ENCODE measurements at places on chromosomes 11 and 22.

DNA sequence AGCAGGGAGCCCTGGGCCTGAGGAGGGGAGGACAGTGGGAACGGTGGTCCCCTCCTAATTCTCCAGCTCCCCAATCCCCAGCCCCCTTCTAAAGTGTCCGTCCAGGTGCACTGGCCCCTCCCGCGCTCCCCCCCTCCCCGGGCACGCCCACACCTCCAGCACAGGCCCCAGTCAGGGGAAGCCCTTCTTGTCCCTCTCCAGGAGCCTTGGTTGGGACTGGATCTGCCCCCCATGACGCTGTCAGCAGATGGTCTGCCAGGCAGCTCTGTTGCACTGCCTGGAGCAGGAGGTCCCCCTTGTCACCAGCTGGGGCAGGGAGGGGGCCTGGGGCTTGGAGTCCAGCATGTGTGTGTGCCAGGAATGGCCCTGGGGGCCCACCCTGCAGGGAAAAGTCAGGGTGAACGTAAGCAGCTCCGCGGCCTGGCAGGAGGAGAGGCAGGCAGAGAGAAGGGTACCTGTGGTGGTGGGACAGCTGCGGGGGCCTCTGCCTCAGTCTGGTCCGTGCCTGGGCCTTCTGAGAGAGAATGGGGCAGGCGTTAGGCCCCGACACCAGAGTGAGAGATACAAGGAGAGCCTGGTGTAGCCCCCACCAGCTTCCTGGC lies 1.6 kb downstream of the IRF7 start:
- DNase-seq = no peak

GRCh38 chr11:83004746-83005556 lies 66.7 kb downstream of the RAB30 start:
- no peak for DNase-seq

DNA sequence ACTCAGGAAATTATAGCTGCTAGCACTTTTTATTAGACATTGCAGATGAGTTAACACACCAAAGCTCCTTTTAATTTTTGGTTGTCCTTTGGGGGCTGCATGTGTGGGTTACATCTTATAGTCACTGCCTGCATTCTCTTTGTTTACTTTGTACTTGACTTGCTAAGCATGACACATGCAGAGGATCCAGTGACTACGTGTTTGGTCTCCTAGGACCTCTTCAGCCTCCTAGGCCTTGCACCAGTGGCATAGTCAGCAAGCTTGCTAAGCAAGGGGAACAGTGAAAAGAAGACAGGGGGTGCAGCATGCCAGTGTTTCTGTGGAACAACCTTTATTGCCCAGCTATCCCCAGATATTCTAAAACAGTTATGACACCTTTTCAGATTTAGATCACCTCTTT lies 108.2 kb downstream of the PAX6 start:
- DNase-seq = no peak

- no peak for DNase-seq
These were observed 1026.6 kb downstream of the BRD1 start for GRCh38 chr22:48800886-48801607.

- no peak for DNase-seq
These were observed 118.1 kb upstream of the APOA1 start for GRCh38 chr11:116955548-116955947.

- DNase-seq = no peak
These were observed 22.8 kb downstream of the FLRT1 start for GRCh38 chr11:64058494-64058893.

DNA sequence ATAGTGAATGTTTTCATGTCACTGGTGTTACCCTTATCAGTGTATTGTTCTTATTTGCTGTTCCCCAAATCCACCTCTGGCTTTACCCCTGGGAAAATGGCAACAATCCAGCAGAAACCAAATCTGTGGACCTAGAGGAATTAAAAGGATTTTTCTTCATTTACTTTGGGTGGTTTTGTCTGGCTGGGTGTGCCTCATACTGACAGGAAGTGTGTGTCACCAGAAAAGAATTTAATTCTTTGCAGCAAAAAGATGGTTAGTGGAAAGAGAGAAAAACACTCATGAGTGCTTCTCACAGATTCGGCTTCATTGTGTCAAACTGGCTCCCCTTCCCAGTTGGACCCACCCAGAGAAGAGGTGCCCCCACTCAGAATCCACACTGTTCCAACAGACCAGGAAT lies 38.9 kb downstream of the FZD4 start:
- no peak for DNase-seq

DNA sequence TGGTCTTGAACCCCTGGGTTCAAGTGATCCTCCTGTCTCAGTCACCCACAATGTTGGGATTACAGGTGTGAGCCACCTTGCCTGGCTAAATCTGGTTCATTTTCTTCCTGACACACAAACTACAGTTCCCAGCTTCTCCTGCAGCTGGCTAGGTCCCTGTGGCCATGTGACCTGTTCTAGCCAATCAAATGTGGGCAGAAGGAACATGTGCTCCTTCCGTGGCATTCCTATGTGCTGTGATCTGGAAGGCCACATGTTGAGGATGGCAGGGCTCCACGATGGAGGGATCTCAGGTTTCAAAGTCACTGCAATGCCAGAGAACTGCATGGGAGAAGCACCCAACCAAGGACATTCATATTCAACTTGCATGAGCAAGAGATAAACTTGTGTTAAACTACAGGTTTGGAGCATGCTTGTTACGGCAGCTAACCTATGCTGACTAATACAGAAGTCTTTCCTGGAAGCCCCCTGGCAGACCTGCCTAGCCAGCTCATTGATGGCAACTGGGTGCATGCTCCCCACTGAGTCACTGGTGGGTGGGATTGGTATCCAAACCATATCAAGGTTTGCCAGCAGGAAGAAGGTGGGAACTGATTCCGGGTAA lies 86.0 kb downstream of the RPS6KA4 start:
- DNase-seq = no peak

DNA sequence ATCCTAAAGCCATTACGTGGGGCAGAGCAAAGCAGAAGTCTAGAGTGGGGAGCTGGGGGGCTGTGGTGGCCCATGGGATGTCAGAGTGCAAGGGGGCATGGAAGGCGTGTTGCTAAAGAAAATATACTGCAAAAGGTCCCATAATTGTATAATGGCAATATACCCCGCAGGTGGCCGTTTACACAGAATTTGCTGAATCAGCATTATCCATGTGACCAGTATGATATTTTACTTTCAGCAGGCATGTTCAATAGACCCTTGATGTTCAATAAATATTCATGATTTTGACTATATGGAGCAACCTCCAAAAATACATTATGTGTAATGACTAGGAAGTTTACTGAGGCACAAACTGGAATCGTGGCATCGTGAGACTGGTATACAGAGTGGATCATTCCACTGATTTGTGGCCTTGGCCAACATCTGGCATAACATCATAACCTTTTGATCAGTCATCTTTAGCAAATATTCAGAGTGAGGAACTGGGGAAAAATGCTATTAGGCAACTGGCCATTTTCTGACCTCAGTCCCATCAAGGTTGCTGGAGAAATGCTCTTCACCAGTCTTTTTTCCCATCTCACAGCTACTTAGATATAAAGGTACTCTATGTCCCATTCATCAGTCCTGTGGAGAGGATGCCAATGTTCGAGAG lies 29.3 kb upstream of the PPP2R1B start:
- no peak for DNase-seq

- no peak for DNase-seq
These were observed 540 bp downstream of the MEN1 start for GRCh38 chr11:64809781-64810241.

- DNase-seq = peak; percentile 61
These were observed 15.2 kb upstream of the CDC42EP1 start for GRCh38 chr22:37544955-37545702.

DNA sequence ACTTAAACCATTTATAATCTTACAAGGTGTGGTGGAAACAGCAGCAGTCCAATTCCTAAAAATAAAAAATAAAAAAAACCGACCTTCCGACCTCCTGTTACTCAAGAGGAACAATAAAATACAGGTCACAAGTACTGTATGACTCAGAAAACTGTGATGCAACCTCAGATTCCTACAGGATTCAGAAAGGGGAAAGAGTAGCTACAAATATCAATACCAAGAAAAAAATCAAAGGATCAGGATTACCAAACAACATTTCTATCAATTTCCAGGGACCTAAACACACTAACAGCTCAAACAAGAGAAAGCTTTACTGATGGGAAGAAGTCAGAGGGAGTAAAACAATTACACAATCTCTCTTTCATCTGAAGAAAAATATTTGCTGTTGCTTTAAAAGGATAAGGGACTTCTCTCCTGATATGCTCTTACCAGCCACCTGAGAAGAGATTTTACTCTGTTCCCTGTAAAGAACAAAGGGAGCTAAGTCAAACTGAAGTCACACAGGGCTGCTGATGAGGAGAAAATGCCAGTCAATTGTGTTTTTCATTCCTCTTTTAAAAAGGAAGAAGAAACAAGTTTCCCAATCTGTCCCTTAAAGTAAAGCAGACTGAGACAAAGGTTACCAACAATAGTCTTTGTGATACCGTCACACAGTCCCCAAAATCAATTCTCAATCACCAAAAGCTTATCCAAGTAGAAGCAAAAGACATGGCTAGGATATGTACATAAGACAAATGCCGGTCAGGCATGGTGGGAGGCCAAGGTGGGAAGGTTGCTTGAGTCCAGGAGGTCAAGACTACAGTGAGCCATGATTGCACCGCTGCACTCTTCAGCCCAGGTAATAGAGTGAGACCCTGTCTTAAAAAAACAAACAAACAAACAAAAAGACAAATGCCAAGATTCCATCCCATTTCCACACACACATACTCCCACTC lies 39.3 kb downstream of the AMBRA1 start:
- DNase-seq = no peak

DNA sequence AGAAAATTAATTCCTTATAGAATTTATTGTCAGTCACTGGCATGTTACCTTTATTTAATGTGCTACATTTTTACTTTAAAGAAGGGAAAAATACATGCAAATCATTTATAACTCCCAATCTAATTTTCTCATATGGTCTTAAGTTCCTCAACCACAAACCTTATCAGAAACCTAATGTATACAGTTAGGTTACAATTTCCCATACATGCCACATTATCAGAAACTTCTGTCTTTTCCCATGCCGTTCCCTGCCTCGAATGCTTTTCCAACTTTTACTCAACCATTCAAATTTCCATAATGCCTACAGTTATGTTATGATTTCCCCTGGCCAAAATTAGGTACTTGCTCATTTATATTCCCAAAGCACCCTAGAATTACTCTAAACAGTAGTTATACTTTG lies 13.5 kb downstream of the RSF1 start:
- no peak for DNase-seq

- DNase-seq = no peak
These were observed 7.4 kb downstream of the CD5 start for GRCh38 chr11:61109671-61110070.

GRCh38 chr11:1382429-1382828 lies 7.3 kb upstream of the BRSK2 start:
- no peak for DNase-seq

DNA sequence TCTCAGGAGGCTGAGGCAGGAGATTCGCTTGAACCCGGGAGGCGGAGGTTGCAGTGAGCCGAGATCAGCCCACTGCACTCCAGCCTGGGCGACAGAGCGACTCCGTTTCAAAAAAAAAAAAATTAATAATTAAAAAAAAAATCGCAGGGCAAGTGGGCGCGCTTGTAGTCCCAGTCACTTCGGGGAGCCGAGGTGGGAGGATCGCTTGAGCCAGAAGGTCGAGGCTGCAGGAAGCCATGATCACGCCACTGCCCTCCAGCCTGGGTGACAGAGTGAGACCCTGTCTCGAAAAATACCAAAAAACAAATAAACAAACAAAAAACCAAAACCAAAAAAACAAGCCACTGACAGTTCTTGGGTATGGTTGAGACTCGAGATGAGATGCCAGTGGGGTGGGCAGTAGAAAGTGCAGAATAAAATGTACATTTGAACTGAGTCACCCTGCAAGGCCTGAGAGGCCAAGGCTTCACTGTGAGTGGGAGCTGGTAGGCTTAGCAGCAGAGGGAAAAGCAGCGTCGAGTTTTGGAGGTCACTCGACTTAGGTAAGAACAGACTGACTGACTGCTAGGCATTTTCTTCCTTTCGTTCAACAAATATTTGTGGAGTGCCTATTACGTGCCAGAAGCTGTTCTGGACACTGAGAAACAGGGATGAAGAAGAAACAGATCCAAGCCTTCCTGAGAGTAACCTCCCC lies 635 bp upstream of the LDHA start:
- no peak for DNase-seq

- no peak for DNase-seq
These were observed 71.2 kb upstream of the CHORDC1 start for GRCh38 chr11:90294091-90294490.

GRCh38 chr11:76752321-76753143 lies 30.6 kb upstream of the TSKU start:
- no peak for DNase-seq

- DNase-seq = no peak
These were observed 71.4 kb downstream of the CHST1 start for GRCh38 chr11:45593992-45594391.

DNA sequence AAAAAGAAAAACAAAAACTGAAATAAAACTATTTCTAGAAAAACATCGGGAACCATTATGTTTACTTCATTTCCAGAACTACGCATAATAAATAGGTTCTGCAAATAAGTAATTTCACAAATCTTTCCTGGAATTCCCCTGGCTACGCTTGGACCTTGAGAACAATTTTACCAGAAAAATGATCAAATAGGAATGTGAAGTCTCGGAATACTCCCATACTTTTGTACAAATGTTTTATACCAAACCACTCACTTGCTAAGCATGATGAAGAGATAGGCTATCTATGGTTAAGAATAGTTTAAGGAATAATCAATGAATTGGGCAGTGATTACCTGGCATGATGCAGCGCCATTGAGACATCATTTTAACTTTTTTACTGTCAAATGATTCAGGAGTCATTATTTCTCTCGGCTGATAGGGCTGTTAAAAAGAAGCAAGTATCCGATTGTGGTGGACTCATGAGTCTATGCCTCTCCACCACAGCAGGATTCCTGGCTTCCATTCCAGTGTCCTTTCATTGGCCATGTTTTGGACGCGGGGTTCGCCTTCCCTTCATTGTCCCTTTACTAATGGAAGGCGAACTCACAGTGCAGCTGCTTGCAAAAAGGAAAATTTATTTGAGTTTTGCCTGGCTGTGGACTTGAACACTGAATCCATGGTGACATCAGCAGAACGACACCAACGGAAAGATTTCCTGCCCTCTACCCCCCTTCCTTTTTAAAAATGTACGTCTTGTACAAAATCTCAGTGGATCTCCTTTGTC lies 39.9 kb upstream of the BLID start:
- no peak for DNase-seq

DNA sequence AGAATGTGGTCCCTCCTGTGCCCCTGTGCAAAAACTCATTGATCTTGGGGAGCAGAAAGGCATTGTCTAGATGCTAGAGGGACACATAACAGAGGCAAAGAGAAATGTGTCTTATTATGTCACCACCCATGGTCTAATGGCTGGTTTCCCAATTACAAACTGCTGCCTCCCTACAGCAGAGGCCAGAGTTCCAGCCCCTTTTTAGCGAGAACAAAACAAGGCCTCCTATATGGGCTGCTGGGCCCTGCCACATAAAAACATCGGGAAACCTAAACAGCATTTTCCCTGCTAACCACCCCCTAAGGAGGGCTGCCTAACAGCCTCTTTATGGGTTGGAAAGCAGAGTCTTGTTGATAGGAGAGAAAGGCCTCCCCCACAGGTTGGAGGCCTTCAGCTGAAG lies 75.2 kb upstream of the CRTAM start:
- no peak for DNase-seq

All from mesothelial cell of epicardium (in vitro differentiated cells).